Naive thymus-derived CD4-positive, alpha-beta T cell (primary cell): ENCODE measurements at places on chromosomes 4 and X. TPM values are rescaled to one million over a fixed set of nuclear protein-coding genes. Genes with fewer than 3 reads are reported as not detected.

- no peak for DNase-seq
- H3K4me1 ChIP-seq: no peaks in the 10 kb centered on the region
- no peak overlapping the region for H3K4me3 ChIP-seq
- H3K36me3 ChIP-seq: no peaks in the 10 kb centered on the region
- no peak overlapping the region for H3K27ac ChIP-seq
These were observed 25.2 kb downstream of the MANBA start for GRCh38 chr4:102735582-102735981.

The UGT2A1 gene
- not detected for polyA plus RNA-seq

The TMPRSS11B gene
- polyA plus RNA-seq: not detected

The CXorf49 gene
- not detected for polyA plus RNA-seq

The UCHL1 gene
- polyA plus RNA-seq: not detected
